ENCODE measurements at places on chromosomes 11 and 22. TPM values are rescaled to one million over a fixed set of nuclear protein-coding genes. Genes with fewer than 3 reads are reported as not detected.

DNA sequence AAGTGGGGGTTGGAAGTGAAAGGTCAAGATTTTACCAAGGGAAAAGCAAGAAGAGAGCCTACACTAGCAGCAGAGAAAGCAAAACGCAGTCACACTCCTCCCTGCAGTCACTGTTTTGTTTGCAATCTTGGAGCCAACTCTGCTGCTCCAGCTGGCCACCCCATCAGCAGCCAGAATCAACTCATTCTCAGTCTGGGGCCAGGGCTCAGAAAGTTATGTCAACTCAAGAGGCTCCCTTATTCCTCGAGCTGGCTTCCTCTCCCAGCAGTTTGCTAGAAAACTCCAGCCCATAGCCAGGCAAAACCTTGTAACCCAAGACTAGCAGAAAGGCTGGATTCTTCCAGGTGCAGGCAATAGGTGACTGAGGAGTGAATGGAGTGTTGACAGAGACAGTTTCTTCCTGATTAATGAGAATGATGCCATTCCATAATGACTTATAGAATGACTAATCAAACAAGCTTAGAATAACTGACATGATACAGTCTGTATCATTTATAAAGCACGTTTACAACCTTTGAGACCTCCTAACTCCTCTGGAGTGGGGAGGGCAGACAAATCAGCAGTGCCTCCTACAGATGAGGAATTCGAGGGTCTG, 53.4 kb downstream of the P4HA3 start:
- peak; percentile 64 for DNase-seq

DNA sequence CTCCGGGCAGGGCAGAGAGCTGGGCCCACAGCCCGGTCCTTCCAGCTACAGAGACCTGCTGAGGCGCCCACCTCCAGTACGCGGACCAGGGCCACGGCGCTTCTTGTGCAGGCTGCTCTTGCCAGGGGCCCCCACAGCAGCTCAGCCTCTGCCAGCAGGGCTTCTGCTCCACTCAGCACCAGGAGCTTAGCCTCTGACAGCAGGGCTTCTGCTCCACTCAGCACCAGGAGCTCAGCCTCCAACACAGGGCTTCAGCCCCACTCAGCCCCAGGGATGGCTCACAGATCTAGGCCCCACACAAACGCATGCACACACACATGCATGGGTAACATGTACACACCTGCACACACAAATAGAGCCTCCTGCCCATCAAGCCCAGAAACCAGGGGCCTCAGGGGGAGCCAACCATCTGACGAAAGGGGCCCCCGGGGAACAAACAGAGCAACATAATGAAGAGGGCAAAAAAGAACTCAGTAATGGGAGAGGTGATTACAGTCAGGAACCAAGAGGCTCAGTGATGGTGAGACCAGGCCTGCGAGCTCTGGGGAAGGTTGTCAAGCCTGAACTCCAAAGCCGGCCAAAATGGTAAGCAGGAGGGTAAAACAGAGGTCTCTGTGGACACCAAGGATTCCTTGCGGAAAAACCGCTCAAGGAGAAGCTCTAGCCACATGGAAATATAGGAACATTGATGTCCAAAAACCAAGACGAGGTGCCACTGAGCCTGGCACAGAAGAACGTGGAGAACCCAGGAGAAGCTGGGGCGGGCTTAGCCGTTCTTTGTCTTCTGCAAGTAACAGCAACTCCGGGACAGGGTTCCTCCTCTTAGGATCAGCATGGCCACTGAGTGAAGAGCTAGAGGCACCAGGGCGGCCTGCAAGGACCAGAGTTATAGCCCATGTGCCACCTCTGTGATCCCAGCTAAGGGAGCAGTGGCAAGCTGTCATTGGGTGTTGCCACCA, 46.5 kb downstream of the GNB1L start:
- DNase-seq: no peak

DNA sequence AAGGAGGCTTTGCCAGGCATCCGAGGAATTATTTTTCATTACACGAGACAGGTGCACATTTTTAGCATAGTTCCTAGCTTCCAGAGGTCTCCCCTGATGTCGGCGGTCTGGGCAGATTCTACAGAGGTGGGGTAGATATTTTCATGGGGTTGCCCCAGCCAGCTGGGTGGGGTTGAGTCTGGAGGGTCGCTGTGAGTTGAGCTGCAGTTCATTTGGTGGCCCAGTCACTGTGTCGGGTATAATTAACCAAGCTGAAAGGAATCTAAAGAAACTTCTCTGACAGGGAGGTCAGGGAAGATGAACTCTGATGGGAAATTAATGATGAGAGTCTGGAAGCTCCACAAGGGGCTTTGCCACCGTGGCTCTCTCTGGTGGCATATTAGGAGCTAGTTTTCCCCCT, 233.7 kb upstream of the NAV2 start:
- DNase-seq: no peak

GRCh38 chr11:121651257-121651605, 198.5 kb upstream of the SORL1-AS1 start:
- DNase-seq: no peak

DNA sequence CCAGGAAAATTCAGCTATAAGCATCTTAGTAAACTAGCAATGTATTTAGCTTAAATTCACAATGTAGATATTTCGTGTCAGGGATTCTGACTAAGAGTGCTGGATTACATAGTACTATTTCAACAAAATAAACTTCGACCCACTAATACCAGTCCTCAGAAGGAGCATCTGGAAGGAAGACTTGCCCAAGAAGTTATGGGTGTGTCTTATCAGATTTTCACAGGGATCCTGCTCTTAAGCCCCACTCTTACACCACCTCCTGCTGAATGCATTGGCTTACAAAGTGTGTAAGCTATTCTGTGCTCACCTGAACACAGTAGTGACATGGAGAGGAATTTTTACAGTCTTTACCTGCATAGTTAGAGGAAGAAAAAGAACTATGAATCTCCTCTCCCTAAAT, 35.4 kb upstream of the ANO5 start:
- no peak for DNase-seq

DNA sequence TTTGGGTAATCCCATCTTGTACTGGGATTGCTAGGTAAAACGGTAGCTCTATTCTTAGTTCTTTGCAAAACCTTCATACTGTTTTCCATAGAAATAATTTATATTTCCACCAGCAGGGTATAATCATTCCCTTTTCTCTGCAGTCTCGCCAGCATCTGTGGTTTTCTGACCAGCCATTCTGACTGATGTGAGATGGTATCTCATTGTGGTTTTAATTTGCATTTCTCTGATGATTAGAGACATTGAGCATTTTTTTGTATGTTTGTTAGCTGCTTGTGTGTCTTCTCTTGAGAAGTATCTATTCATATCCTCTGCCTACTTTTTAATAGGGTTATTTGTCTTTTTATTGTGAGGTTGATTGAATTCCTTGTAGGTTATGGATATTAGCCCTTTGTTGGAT, 220.9 kb downstream of the PGR start:
- peak; percentile 23 for DNase-seq

DNA sequence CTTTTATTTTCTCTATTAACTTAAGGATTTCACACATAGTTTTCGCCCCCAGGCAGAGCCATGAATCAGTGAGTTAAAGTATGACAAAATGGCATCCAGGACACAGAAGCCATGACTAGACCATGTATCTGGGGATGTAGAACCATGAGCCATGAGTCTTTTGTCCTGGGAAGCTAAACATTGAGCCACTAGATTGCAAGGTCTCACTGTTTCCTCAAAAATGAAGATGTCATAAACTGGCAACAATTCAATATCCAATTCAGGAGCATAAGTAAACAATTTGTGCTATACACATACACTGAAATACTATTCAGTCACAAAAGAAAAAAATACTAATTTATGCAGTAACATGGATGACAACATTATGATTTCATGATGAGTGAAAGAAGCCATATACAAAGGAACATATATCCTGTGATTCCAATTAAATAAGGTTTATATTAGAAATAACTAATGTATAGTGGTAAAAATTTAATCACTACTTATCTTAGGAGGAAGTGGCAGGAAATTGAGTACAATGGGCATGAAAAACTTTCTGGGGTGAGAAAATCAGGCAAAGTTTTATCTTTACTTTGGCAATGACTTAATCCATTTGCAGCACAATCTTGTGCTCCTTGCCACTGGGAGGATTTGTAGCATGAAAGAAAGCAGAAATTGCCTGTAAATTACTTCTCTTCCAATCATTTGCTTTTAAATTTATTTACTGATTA, 28.5 kb upstream of the CARD16 start:
- DNase-seq: no peak

- peak; percentile 39 for DNase-seq
Measured at GRCh38 chr11:102252339-102252891, 64.9 kb upstream of the BIRC3 start.

GRCh38 chr11:118128310-118128709, 24.3 kb downstream of the SCN4B start:
- DNase-seq: no peak

DNA sequence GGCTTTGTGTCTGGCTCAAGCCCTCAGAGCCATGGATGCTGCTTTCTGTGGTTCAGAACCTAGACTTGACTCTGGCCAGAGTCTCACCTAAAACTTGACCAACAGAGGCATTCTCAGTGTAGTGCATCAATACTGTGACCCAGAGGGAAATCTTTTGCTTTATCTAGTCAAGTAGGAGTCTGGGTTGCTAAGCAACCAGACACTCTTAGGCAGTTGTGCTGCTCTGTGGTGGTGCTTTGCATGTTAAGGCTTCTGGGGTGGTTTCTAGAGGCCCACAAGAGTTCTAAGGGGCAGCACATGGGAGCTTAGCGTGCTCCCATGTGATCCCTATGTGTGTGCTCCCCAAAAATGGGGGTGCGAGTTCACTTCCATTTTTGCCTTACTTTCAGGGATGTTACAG, 224.6 kb upstream of the PLET1 start:
- no peak for DNase-seq

GRCh38 chr11:130157840-130158239, 1.7 kb upstream of the ST14 start:
- DNase-seq: no peak

GRCh38 chr22:30920407-30920806, 48.2 kb downstream of the MORC2 start:
- peak; percentile 70 for DNase-seq

DNA sequence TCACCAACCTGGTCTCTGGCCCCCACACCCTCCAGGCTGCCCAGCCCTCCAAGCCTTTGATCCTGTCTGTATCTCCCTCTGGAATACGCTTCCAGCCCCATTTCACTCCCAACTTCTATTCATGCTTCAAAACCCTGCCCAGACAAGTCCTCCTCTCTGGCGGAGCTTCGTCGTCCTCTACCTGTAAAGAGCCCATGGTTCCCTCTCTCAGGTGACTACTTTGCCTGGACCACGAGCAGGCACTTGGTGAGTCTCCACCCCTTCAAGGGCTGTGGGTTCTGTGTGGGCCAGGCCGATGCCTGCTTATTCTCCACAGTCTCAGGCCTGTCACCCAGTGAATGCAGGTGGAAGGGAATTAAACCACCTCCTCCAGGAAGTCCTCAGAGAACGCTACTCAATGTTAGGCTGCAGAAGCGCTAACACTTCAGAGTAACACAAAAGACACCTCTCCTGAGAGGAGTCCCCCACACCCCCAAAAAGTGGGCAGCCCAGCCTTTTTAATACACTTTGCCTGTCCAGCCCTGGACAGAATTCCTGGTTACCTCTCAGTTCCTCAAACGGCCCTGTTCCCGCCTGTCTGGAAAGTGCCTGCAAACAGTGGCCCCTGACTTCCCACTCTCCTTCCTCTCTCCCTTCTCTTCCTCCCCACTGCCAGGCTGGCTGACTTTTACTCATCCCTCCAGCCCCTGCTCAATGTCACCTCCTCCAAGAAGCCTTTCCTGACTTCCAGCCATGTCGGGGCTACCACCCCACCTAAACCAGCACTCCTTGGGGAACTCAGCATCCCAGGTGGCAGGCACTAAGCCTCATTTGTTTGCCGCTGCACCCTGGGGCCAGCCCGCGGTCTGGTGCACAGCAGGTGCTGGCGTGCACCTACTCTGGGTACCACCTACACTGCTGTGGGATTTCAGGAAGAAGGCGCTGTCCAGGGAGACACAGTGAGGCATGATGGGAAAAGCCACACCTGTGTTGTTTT, 9.0 kb downstream of the RAC2 start:
- no peak for DNase-seq

DNA sequence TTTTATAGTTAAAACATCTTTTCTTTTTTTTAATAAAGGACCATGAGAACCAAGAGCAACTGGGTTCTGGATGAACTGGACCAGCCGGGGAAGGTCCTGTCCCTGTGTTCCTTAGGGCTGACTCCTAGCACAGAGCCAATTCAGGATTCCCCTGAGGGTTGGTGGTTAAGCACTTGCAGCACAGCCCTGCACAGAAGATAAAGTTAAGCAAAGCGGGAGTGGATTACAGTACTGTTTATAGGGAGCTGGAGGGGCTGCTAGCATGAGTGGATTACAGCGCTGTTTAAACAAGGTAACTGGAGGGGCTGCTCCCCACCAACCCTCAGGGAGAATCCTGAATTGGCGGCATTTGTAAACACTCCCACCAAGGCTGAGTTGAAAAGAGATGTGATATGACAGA, 90.6 kb downstream of the CELSR1 start:
- no peak for DNase-seq

GRCh38 chr11:12241401-12241800, 131.0 kb downstream of the MICAL2 start:
- no peak for DNase-seq

- DNase-seq: peak; percentile 66
Measured at GRCh38 chr11:122733318-122733717, 77.8 kb downstream of the UBASH3B start.

GRCh38 chr11:35853971-35854370, 89.9 kb upstream of the LDLRAD3 start:
- no peak for DNase-seq

DNA sequence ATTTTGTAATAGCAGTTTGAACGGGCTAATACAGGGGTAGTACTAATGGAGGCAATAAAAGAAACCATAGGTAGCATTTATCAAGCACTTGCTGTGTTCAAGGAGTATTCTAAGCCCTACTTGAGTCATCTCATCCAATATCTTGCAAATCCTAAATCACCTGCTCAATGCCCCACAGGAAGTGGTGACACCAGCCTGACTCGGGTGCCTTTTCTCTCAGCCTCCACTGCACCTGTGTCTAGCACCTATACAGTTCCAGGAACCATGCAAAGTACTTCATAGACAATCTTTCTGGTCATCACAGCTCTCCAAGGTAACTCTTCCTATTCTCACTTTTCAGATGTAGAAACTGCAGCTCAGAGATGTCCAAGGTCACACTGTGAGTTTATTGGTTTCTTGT, 98.0 kb downstream of the PRR5L start:
- DNase-seq: no peak

DNA sequence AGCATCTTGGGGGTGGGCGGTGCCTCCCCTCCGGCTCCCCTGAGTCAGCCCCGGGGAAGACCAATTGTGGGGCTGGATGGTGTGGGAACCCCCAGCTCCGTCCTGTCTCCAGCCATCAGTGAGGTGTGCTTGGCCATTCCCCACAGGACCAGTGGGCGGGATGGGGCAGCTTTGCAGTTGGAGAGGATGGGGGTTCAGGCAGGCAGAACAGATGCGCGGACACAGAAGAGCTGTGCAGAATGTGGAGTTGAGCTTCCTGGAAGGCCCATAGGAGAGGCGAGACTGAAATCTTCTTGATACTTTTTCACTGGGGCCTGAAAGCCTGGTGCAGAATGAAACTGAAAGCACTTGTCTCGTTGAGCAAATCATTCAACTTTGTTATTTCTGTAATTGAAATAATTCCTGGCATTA, 23.8 kb downstream of the PARVB start:
- DNase-seq: no peak

SLC3A2 gene
- total RNA-seq: 243 TPM

HBD gene
- total RNA-seq: not detected

NLRP6 gene
- total RNA-seq: not detected

VWCE gene
- total RNA-seq: 0.15 TPM

SMIM35 gene
- total RNA-seq: not detected

ANGPTL5 gene
- not detected for total RNA-seq

F2 gene
- not detected for total RNA-seq

MUC2 gene
- 0.26 TPM for total RNA-seq

SLC22A12 gene
- not detected for total RNA-seq

LRP5 gene
- total RNA-seq: 83.5 TPM

SORL1 gene
- 74.5 TPM for total RNA-seq

KIF18A gene
- total RNA-seq: 11.6 TPM
